Esophagus squamous epithelium (tissue), 5 donors: ENCODE measurements at places on chromosomes 7 and 10.

- no peak for DNase-seq
Measured at GRCh38 chr7:87354749-87355148, 9.3 kb downstream of the CROT start.

DNA sequence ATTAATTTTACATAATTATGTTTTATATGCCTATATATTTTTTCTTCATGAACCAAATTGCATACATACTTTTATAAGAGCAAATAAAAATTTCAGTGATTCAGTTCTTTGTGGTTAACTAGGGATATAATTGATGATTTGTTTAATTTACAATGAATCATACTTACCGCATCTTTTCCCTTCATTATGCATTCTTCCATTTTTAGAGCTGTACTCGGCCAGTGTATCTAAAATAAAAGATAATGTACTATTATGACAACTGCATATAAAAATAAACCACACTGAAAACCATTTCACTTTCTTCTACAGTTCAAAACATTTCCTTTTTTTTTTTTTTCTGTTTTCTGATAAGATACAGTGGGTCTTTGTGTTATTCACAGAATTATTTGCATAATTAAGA lies 179.9 kb downstream of the SEMA3E start:
- DNase-seq = no peak

GRCh38 chr7:122679813-122680212 lies 19.1 kb downstream of the RNF133 start:
- DNase-seq = no peak

DNA sequence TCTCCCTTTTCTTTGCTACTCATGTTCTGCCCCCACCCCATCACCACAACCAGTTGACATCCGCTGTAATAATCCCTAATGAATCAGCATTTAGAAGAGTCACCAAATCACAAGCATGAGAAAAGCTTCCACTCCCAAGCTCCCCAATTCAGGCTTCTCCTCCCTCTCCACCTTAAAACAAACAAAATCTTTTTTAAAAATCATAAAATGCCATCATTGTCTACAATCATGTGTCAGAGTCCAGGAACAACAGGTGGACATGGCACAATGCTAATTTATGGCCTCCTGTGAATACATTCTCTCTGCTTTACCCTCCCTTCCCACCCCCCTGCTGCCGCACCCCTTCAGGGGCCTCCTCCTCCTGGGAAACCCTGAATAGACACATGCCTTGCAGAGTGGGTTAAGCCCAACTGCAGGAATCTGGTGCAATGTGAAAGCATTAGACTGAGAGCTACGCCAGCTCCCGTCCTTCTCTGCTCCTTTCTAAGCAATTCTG lies 3.7 kb downstream of the LRRC4 start:
- no peak for DNase-seq

DNA sequence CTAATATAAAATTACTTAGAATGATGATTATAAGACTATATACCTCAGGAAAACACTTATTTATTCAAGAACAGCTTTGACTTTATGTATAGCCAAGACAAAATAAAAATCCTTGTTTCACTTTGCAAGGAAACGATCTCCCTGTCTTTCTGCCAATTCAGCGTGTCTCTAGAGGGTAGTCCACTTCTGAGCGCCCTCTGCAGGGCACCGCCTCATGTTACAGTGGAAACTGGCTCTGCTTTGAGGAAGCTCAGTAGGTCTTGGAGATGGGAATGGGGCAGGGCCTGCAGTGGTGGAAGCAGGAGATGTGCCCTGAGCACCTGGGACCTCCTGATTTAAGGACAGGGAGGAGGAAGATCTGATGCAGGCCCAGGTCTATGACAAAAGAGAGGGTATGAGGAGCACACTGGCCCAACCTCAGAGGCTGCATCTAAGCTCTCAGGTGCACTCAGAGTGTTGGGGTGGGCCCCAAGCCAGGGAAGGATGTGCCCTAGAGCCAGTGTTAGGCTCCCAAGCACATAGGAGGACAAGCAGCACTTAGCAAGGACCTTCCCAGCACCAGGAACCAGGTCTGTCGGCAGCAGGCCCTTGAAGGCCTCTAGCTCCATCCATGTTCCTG lies 481.0 kb downstream of the TNS3 start:
- no peak for DNase-seq

DNA sequence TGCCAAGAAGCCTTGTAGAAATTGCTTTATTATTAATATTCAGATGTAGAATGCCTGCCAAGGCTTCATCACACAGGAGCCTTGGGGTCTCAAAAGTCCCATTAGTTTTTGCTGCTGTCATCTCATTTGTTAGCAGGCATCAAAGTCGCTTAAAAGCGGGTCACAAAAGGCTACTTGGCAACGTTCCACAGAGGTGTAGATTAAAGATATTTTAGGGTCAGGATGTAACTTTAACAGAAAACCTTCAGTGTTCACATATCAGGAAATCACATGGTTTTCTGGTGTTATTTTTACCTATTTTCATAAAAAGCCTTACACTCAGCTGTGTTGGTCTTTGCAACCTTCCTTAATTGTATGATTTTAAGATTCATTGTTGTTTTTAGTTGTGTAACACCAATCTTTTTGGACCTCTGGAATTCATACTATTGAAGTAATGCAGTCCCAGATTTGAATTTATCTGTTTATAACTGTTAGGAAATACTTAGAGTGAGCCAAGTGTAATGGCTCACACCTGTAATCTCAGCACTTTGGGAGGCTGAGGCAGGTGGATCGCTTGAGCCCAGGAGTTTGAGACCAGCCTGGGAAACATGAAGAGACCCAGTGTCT lies 65.3 kb downstream of the TET1 start:
- DNase-seq = no peak

DNA sequence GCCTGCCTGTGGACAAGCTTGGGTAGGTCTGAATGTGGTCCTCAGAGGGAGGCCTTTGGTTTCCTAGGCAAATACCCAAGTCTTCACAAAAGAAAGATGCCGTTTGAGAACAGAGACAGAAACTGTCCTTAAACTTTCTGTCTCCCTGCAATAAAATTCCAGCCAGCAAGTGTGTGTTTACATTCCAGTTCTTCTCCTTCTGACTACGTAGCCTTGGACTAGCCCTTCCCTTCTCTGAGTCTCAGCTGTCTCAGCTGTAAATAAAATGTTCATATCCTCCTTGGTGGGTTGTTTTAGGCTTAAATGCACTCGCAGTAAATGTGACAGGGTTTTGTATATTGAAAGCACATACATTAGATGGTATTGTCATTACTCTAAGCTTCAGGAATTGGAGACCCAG lies 561.2 kb upstream of the MKI67 start:
- no peak for DNase-seq

GRCh38 chr7:5661942-5662341 lies 119.5 kb downstream of the RNF216 start:
- DNase-seq = no peak

GRCh38 chr10:19713800-19714525 lies 102.3 kb upstream of the PLXDC2 start:
- no peak for DNase-seq

DNA sequence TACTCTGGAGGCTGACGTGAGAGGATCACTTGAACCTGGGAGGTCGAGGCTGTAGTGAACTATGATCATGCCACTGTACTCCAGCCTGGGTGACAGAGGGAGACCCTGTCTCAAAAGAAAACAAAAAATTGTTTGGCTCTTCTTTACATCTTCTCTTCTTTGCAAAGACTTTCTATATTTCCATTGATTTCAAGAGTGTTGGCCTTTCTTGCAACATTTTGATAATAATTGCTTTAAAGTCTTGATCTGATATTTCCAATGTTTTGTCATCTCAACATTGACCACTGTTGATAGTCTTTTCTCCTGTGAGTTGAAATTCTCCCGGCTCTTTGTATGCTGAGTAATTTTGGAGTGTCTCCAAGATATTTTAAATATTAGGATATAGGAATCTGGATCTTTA lies 17.8 kb upstream of the CLDN4 start:
- DNase-seq = no peak
